ENCODE measurements at places on chromosomes 1 and 21.

DNA sequence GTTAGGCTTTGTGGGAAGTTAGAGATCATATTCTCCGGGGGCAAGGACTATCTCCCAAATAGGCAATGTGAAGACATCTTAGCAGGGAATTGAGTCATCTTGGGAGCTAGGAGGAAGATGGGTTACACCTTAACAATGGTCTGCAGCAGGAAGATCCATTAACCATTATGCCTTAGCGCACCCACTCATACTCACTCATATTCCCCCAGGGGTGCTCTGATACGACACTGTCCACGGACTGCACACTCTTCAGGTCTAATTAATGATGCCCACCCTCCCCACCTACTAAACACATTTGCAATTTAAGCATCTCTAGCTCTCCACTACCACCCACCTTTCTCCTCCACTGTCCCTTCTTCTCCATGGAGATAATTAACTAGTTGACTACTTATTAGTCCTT is 857 bp upstream of the AK5 start:
- DNase-seq = no peak

GRCh38 chr1:6688001-6688400 is 13.6 kb downstream of the DNAJC11 start:
- DNase-seq = no peak

DNA sequence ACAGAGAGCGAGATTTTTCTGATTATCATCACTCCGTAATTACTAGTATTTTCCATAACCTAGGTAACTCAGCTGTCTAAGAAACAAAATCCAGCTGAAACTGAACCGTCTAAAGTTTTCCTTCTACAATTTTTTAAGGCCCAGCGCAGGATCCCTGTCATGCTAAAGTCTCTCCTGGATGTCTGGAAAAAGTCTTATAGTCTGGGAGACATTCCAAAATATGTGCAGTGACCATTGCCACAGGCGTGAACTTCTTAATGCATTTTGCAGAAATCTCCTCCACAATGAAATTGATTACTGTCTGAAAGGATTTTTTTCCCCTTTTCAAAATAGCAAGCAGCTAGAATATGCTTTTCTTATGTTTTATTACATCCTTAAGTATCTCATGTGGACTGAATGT is 209.3 kb upstream of the C1orf105 start:
- DNase-seq = no peak

DNA sequence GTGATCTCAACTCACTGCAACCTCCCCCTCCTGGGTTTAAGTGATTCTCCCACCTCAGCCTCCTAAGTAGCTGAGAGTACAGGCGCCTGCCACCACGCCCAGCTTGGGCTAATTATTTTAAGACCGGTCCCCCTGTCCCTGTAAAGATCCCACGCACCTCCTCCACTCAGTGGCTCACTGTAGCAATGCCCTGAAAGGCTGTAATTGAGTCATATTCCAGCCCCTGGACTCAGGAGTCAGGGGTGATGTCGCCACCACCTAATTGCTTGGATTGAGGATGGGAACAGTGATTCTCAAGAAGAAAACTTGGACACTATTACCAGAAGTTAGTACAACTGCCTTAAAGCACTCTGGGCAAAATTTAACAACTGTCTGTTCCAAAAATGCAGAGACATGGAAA is 3.1 kb upstream of the EDARADD start:
- DNase-seq = no peak

- DNase-seq = no peak
These were observed 19.3 kb downstream of the PHGDH start for GRCh38 chr1:119731060-119731459.

- no peak for DNase-seq
These were observed 1.3 kb upstream of the LAPTM5 start for GRCh38 chr1:30758785-30759380.

GRCh38 chr1:24586970-24587820 is 31.3 kb downstream of the NCMAP start:
- DNase-seq = no peak
